ENCODE measurements at places on chromosomes 5 and 9. TPM values are rescaled to one million over a fixed set of nuclear protein-coding genes. Genes with fewer than 3 reads are reported as not detected.

Gene COMMD10
- total RNA-seq, result 41.5 TPM

Gene LHX6
- total RNA-seq, result 0.39 TPM

Gene SCGB3A1
- not detected for total RNA-seq

Gene RARS1
- total RNA-seq, result 101 TPM

Gene IL33
- 0.49 TPM for total RNA-seq

Gene EQTN
- not detected for total RNA-seq

Gene CDH9
- not detected for total RNA-seq

Gene RNF208
- 1.8 TPM for total RNA-seq

Gene LCN15
- total RNA-seq, result not detected

Gene PCDHA4
- total RNA-seq, result 1.8 TPM

Gene PCDHGB5
- 2.7 TPM for total RNA-seq

Gene SPEF2
- 1.3 TPM for total RNA-seq

Gene NKD2
- 13.3 TPM for total RNA-seq

Gene IFNA6
- not detected for total RNA-seq

Gene TICAM2
- total RNA-seq, result 1.4 TPM

Gene CFAP77
- total RNA-seq, result 0.13 TPM

Gene PCDHA12
- 2.7 TPM for total RNA-seq

Gene COL5A1
- 37.9 TPM for total RNA-seq

Gene IFNA13
- not detected for total RNA-seq

Gene IL4
- total RNA-seq, result not detected

Gene PCDHB9
- not detected for total RNA-seq

Gene TEX48
- not detected for total RNA-seq

Gene SCGB3A2
- total RNA-seq, result not detected

Gene CDC20B
- total RNA-seq, result 0.14 TPM

Gene PCDHGA10
- total RNA-seq, result 0.03 TPM

Gene RNF224
- 0.13 TPM for total RNA-seq

Gene TNIP1
- 137 TPM for total RNA-seq
